Naive thymus-derived CD4-positive, alpha-beta T cell (primary cell): ENCODE measurements at places on chromosomes 7 and 10. TPM values are rescaled to one million over a fixed set of nuclear protein-coding genes. Genes with fewer than 3 reads are reported as not detected.

HSPA14 gene
- 14.9 TPM for polyA plus RNA-seq

CCDC146 gene
- 0.98 TPM for polyA plus RNA-seq

CUZD1 gene
- 1.5 TPM for polyA plus RNA-seq

ADAM8 gene
- polyA plus RNA-seq, result 22.7 TPM

SEMA4G gene
- polyA plus RNA-seq, result 0.24 TPM

LRRTM3 gene
- not detected for polyA plus RNA-seq

FLNC gene
- polyA plus RNA-seq, result not detected

PRPS1L1 gene
- polyA plus RNA-seq, result not detected

GNAT3 gene
- polyA plus RNA-seq, result not detected
